ENCODE measurements at places on chromosomes 12 and 14.
A peak's percentile ranks its signal among the peaks of the same experiment; 100 is the strongest.

- DNase-seq = no peak
Measured at GRCh38 chr14:38399652-38400051, 143.8 kb upstream of the CLEC14A start.

GRCh38 chr12:6202304-6202703 is 2.1 kb downstream of the CD9 start:
- DNase-seq = no peak

DNA sequence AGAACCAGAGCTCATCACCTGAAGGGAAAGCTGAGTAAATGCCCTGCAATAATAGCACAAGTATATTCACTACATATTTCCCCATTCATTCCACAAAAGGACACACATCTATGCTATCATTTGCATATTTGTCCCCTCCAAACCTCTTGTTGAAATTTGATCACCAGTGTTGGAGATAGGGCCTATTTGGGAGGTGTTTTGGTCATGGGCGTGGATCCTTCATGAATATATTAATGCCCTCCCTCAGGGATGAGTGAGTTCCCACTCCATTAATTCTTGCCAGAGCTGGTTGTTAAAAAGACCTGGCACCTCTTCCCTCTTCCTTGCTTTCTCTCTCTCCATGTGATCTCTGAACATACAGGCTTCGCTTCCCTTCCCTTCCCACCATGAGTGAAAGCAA is 18.6 kb upstream of the ZDHHC17 start:
- no peak for DNase-seq

DNA sequence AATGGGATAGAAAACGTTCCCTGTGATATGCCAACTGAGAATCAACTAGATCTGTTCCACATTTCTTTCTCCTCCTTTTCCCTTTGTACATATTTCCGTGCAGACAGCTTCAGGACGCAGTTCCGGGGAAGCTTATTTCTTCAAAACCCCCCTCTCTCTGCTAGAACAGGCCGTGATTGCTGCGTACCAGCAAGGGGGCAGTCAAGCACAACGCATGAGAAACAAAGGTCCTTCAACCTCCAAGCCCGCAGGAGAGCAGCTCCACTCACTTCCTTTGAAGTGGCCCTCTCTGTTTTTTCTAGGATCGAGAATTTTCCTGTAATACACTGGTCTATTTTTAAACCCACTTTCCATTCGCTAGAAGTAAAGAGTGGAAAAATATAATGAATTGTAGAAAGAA is 80.8 kb downstream of the ZNF664 start:
- DNase-seq = peak; percentile 16

DNA sequence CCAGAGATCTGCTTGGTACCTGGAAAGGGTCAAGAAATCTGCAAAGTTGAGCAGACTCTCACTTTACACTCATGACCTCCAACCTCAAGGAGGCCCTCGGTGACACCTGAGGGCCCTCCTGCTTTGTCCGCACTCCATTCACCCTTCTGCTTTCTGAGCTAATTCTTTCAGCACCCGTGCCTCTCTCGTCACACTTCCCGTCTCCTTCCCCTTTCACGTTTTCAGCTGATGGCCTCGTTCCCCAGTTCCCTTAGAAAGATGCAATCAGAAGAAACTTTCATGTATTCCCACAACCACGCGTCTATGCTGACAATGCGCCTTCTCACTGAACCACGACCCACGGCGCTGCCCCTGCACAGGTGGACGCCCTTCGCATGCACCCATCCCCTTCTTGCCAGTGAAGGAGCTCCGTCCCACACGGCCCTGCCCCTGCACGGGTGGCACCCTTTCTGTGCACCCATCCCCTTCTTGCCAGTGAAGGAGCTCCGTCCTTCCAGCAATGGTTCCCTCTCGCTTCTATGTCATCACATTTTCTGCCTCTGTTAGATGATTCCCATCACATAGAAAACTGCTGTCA is 340.1 kb upstream of the FKBP4 start:
- no peak for DNase-seq

GRCh38 chr12:52673217-52673616 is 7.0 kb downstream of the KRT1 start:
- DNase-seq = no peak

DNA sequence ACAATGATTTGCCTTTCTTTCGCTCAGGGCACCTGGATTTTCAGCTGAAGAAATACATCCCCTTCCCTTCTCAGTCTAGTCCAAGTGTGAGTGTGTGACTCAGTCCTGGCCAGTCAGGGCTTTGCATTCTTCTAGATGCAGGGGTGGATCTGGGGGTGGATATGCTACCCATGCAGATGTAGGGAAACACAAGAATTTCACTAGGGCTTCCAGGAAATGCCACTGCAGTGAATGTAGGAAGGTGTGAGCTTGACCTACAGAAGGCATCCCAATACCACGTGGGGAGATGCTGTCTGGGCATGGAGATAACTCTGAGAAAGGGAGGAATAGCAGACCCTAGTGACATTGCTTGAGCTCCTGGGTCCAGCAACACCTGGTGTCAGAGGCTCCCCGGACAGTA is 404.2 kb downstream of the GLT1D1 start:
- no peak for DNase-seq

DNA sequence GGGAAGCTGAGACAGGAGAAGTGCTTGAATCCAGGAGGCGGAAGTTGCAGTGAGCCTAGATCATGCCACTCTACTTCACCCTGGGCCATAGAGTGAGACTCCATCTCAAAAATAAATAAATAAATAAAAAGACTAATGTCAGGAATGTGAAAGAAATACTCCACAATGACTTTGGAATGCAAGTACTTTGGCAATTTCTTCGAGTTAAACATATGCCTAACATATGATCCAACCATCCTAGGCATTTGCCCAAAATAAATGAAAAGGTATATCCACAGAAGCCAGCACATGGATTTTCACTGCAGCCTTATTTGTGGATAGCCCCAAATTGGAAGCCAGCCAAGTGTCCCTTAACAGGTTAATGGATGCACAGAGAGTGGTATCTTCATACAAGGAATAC is 357.9 kb upstream of the TMEM132C start:
- DNase-seq = no peak

DNA sequence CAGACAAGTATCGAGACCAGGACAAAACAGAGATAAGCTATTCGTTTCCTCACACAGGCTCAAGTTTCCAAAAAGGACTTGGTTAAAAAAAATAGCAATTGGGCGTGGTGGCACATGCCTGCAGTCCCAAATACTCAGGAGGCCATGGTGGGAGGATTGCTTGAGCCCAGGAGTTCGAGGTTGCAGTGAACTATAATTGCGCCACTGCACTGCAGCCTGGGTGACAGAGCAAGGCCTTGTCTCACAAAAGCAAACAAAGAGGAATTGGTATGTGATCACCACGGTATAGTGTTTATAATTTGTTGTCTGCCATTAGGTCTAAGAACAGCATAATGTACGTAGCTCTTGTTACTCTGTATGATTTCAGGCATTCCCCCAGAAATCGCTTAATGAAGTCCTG is 175.3 kb downstream of the DERA start:
- DNase-seq = no peak

DNA sequence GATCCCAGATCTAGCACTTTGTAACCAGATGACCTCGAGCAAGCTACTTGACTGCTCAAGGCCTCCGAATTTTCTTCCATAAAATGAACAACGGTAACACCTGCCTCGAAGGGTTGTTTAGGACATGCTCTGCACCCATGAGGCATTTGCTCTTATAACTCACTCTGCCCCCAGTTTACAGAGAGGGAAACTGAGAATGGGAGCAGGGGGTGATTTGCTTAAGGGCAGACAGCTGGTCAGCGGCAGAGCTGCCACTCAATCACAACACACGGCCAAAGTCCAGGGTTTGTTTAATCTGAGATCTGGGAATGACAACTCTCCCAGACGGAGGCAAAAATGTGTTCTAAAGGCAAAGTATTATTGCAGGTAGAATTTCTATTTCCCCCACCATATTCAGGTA is 156.3 kb downstream of the RIMBP2 start:
- no peak for DNase-seq

- DNase-seq = no peak
Measured at GRCh38 chr12:132544498-132544897, 54.5 kb downstream of the FBRSL1 start.
